ENCODE measurements at places on chromosomes 4 and X.

- DNase-seq, result no peak
- no peak overlapping the region for H3K4me3 ChIP-seq
- no peaks in the 10 kb centered on the region for H3K4me1 ChIP-seq
- H3K36me3 ChIP-seq, result no peaks in the 10 kb centered on the region
Observed at GRCh38 chr4:135777361-135777760, 1575.8 kb upstream of the PABPC4L start.

DNA sequence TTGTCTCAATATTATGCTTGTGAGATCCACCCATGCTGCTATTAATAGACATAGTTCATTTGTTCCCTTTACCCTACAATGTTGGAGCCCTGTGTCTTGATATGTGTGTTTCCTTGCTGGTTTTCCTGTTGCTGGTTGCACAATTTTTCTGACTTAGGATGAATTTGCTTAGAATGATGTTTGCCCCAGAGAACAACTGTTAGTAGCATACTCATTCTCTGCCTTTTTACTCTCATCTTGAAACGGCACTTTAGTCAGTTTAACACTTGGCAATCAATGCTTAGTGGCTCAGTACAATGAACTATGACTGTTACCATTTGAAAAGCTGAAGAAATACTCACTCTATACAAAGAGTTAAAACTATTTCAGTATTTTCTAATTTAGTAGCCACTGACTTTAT lies 158.8 kb upstream of the NDST4 start:
- no peak for DNase-seq
- no peaks in the 10 kb centered on the region for H3K4me1 ChIP-seq
- no peak overlapping the region for H3K4me3 ChIP-seq
- H3K27ac ChIP-seq, result no peak overlapping the region
- no peaks in the 10 kb centered on the region for H3K36me3 ChIP-seq
- no peaks in the 10 kb centered on the region for H3K27me3 ChIP-seq

DNA sequence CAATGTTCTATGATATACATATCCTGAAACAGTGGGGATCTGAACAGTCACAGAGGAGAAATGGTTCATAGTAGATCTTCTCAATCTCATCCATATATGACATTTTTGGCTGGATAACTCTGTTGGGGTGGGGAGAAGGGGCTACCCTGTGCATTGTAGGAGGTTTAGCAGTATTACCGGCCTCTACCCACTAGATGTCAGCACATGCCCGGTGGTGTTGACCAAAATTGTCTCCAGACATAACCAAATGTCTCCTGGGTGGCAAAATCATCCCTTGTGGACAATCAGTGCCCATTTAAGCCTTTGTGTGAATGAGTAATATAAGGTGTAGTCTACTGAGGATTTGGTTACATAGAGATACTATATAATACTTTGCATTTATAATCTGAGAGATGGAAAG lies 89.9 kb downstream of the PLS3 start:
- no peak overlapping the region for H3K27ac ChIP-seq
- H3K36me3 ChIP-seq, result no peaks in the 10 kb centered on the region
- no peak overlapping the region for H3K4me3 ChIP-seq

- H3K27ac ChIP-seq, result no peak overlapping the region
- DNase-seq, result no peak
- no peak overlapping the region for H3K4me3 ChIP-seq
Observed at GRCh38 chr4:138981930-138982390, 33.6 kb upstream of the NOCT start.

- H3K4me3 ChIP-seq, result no peak overlapping the region
- no peak overlapping the region for H3K27ac ChIP-seq
- H3K4me1 ChIP-seq, result no peaks in the 10 kb centered on the region
- DNase-seq, result no peak
- H3K27me3 ChIP-seq, result no peaks in the 10 kb centered on the region
Observed at GRCh38 chr4:37879365-37879764, 11.5 kb upstream of the TBC1D1 start.

DNA sequence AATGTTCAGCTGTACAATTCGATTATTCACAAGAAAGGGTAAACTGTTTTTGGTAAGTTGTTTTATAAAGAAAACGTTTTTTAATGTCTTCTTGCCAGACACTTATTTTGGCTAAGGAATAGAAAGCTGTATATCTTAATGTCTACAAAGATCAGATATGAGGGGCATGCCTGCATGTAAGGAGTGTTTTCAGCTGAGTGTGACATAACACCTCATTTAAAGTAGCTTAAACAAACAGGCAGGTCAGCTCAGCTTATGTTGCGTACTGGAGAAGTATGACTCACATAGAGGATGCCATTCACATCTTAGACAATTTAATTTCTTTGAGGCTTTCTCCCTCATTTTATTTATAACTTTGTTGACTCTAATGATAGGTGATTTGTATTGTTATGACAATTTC lies 30.4 kb downstream of the LAMTOR3 start:
- no peak overlapping the region for H3K27ac ChIP-seq
- DNase-seq, result no peak
- peaks cover 37% of the 10 kb centered on the region for H3K36me3 ChIP-seq
- no peaks in the 10 kb centered on the region for H3K27me3 ChIP-seq
- no peaks in the 10 kb centered on the region for H3K4me1 ChIP-seq
- no peak overlapping the region for H3K4me3 ChIP-seq

DNA sequence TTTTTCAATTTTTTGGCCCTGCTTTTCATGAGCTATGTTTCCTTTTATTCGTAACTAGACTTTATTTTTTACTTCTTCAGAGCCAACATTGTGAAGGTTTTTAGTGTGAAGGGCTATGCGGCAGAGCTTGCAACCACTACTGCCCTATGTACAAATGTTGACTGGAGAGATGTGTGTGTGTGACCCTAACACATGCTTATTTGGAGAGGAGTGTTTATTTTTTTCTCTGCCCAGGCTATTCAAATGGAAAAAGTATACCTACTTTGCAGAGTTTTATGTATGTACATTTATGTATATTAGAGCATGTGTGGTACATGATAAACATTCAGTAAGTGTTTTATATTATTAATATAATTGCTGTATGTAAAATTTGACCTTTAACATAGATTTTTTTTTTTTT lies 86.5 kb downstream of the WWC2 start:
- no peaks in the 10 kb centered on the region for H3K36me3 ChIP-seq
- DNase-seq, result no peak
- H3K4me1 ChIP-seq, result no peaks in the 10 kb centered on the region
- no peak overlapping the region for H3K27ac ChIP-seq
- no peak overlapping the region for H3K4me3 ChIP-seq
- no peaks in the 10 kb centered on the region for H3K27me3 ChIP-seq

DNA sequence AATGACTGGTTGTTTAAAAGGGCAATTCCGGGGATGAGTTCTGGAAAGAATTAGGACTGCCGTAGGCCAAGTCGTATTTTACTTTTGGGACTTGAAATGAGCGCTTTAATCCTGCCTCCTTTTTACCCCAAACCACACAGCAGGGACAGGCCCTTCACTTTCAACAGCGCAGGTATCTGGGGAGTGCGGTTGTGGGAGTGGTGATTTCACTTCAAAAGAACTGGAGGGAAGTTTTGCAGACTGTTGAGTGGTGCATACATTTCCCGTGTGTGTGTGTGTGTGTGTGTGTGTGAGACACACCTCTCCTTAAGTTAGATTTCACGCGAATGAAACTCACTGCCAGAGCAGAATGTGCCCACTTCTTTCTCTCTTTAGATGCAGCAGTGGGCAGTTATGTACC lies 2.8 kb downstream of the NHS start:
- H3K36me3 ChIP-seq, result no peaks in the 10 kb centered on the region
- H3K4me1 ChIP-seq, result no peaks in the 10 kb centered on the region
- DNase-seq, result no peak
- no peaks in the 10 kb centered on the region for H3K27me3 ChIP-seq
- H3K27ac ChIP-seq, result no peak overlapping the region

DNA sequence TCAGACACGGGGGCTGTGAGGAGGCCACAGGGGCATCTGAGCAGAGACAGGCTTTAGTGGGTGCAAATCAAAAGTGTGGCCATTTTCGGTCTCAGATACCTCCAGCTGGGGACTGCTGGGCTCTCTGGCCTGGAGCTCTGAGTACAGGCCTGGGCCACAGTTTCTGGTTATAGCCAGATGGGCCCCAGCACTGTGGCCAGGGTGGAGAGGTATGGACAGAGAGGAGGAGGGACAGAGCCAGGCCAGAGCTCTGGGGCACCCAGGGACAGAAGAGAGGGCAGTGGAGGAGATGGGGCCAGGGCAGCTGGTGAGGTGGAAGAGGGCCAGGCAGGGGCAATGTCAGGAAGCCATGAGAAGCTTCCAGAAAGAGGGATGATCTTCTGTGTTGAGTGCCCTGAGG lies 20.1 kb downstream of the CCNQ start:
- H3K27ac ChIP-seq, result no peak overlapping the region
- H3K4me3 ChIP-seq, result no peak overlapping the region
- no peaks in the 10 kb centered on the region for H3K36me3 ChIP-seq
- peaks cover 4% of the 10 kb centered on the region for H3K4me1 ChIP-seq
- no peak for DNase-seq

GRCh38 chrX:38038501-38038900 lies 32.1 kb downstream of the SYTL5 start:
- no peaks in the 10 kb centered on the region for H3K4me1 ChIP-seq
- no peak for DNase-seq
- H3K36me3 ChIP-seq, result no peaks in the 10 kb centered on the region
- H3K4me3 ChIP-seq, result no peak overlapping the region
- no peaks in the 10 kb centered on the region for H3K27me3 ChIP-seq

GRCh38 chr4:174538876-174539250 lies 16.6 kb upstream of the HPGD start:
- no peak for DNase-seq
- H3K27ac ChIP-seq, result no peak overlapping the region
- H3K4me1 ChIP-seq, result no peaks in the 10 kb centered on the region
- no peaks in the 10 kb centered on the region for H3K36me3 ChIP-seq
- no peaks in the 10 kb centered on the region for H3K27me3 ChIP-seq

- H3K27me3 ChIP-seq, result no peaks in the 10 kb centered on the region
- peaks cover 21% of the 10 kb centered on the region for H3K4me1 ChIP-seq
- H3K4me3 ChIP-seq, result no peak overlapping the region
- H3K27ac ChIP-seq, result peak overlapping the region; percentile 8
- H3K36me3 ChIP-seq, result peaks cover 50% of the 10 kb centered on the region
- no peak for DNase-seq
Observed at GRCh38 chr4:102807345-102807744, 20.0 kb downstream of the UBE2D3 start.

DNA sequence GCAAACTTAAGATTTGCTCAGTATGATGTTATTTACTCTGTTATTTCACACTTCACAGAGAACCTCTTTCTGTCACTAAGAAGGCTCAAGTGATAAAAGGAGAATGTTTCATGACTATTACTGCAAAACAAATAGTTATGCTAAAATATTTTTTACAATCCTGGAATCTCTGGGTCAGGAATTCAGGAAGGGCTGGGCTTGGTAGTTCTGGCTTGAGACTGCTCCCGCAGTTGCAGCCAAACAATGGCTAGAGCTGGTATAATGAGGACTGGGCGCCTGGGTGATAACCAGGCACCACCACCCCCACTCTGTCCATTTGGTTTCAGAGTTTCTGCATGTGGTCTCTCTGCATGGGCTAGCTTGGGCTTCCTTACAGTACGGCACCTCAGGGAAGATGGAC lies 28.7 kb upstream of the SPP1 start:
- H3K4me3 ChIP-seq, result no peak overlapping the region
- no peaks in the 10 kb centered on the region for H3K36me3 ChIP-seq
- DNase-seq, result no peak
- H3K27ac ChIP-seq, result no peak overlapping the region

- H3K27ac ChIP-seq, result no peak overlapping the region
- no peaks in the 10 kb centered on the region for H3K27me3 ChIP-seq
- no peak overlapping the region for H3K4me3 ChIP-seq
- no peaks in the 10 kb centered on the region for H3K36me3 ChIP-seq
- no peak for DNase-seq
Observed at GRCh38 chrX:31572360-31572759, 500.5 kb upstream of the FTHL17 start.

DNA sequence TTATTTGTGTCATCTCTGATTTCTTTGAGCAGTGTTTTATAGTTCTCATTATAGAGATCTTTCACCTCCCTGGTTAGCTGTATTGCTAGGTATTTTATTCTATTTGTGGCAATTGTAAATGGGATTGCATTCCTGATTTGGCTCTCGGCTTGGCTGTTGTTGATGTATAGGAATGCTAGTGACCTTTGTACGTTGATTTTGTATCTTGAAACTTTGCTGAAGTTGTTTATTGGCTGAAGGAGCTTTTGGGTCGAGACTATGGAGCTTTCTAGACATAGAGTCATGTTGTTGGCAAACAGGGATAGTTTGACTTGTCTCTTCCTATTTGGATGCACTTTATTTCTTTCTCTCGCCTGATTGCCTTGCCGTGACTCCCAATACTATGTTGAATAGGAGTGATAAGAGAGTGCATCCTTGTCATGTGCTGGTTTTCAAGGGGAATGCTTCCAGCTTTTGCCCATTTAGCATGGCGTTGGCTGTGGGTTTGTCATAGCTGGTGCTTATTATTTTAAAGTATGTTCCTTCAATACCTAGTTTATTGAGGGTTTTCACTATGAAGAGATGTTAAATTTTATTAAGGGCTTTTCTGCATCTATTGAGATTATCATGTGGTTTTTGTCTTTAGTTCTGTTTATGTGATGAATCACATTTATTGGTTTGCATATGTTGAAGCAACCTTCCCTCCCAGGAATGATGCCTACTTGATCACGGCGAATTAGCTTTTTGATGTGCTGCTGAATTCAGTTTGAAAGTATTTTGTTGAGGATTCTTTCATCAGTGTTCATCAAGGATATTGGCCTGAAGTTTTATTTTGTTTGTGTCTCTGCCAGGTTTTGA lies 72.7 kb upstream of the BOD1L1 start:
- H3K4me1 ChIP-seq, result no peaks in the 10 kb centered on the region
- H3K36me3 ChIP-seq, result no peaks in the 10 kb centered on the region
- H3K27ac ChIP-seq, result no peak overlapping the region
- no peaks in the 10 kb centered on the region for H3K27me3 ChIP-seq

DNA sequence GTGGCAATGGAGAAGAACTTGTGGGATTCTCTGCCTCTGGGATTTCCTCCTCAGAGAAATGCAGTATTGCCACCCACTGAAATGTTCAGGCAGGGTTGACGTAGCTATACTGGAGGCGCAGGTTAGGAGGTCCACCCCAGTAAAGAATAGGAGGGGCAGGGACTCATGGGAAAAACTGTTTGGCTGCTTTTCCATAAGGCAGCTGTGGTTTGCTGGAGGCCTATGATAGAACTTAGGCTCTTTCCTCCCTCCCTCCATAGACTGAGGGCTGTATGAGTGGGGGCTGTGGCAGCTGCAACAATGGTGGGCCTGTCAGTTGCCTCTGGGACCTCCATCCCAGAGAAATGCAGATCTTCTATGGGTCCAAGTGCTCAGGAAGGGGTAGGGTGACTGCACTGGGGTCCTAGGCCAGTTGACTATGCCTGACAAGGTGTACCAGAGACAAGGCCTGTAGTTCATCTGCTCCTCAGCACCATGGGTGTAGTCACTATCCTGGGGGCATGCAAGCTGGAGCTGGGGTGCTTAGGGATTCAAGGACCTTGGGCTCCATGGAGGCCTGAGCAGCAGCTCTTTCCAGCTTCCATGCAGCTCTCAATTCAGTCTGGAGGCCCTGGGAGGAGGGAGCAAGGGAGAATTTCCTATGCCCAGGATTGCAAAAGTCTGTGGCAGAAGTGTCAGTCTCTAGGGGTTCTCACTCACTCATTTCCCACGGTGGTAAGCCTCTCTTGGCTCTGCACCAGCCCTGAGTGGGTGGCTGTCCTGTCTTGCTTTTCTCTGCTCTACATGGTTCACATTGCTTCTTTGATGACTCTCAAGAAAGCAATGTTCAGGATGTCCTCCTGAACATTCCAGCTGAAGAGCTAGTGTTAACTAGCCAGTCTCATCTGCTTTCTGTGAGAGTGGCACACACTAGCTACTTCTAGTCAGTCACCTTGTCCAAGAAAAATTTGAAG lies 353.0 kb downstream of the IDS start:
- no peak for DNase-seq
- H3K27ac ChIP-seq, result no peak overlapping the region
- H3K4me3 ChIP-seq, result no peak overlapping the region
- no peaks in the 10 kb centered on the region for H3K27me3 ChIP-seq
- no peaks in the 10 kb centered on the region for H3K36me3 ChIP-seq
- H3K4me1 ChIP-seq, result no peaks in the 10 kb centered on the region
